GM23338 (cell line): ENCODE measurements at places on chromosomes 4 and X. TPM values are rescaled to one million over a fixed set of nuclear protein-coding genes. Genes with fewer than 3 reads are reported as not detected.

The HNRNPD gene
- 245 and 308 TPM in 2 replicates for total RNA-seq

DNA sequence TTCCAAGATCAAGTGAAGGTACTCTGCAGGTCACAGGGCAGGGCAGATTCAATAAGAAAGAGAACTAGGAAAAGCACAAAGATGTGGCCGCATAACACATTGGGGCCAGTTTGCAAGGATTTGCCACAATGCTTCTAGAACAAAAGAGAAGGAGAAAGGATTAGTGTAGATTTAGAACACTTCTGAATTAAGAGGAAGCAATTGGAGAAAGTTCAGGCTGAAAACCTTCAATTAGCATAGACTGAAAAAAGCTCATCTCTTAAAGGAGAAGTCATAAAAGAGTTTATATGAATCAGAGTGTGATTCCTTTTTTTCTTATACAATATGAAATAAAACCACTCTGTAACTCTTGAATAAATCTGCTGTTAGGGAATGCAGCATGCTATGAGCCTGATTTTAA, 215.6 kb upstream of the FAT1 start:
- no peak overlapping the region for H3K4me3 ChIP-seq
- 0 out of 2 replicates have a peak, but pooled peaks cover 6% of the 10 kb centered on the region for H3K4me1 ChIP-seq
- no peaks in the 10 kb centered on the region for H3K27me3 ChIP-seq

GRCh38 chr4:99179626-99180025, 35.5 kb upstream of the ADH4 start:
- H3K4me3 ChIP-seq = no peak overlapping the region
- H3K27me3 ChIP-seq = no peaks in the 10 kb centered on the region
- H3K27ac ChIP-seq = no peak overlapping the region
- no peaks in the 10 kb centered on the region for H3K4me1 ChIP-seq
- DNase-seq = no peak

GRCh38 chrX:118329175-118329574, 16.7 kb upstream of the WDR44 start:
- no peaks in the 10 kb centered on the region for H3K27me3 ChIP-seq
- no peak overlapping the region for H3K27ac ChIP-seq
- no peaks in the 10 kb centered on the region for H3K36me3 ChIP-seq
- no peak for DNase-seq
- H3K4me3 ChIP-seq = no peak overlapping the region

The FHIP1A gene
- 95.8 and 108 TPM in 2 replicates for total RNA-seq
